ENCODE measurements at places on chromosomes 2 and 18.

DNA sequence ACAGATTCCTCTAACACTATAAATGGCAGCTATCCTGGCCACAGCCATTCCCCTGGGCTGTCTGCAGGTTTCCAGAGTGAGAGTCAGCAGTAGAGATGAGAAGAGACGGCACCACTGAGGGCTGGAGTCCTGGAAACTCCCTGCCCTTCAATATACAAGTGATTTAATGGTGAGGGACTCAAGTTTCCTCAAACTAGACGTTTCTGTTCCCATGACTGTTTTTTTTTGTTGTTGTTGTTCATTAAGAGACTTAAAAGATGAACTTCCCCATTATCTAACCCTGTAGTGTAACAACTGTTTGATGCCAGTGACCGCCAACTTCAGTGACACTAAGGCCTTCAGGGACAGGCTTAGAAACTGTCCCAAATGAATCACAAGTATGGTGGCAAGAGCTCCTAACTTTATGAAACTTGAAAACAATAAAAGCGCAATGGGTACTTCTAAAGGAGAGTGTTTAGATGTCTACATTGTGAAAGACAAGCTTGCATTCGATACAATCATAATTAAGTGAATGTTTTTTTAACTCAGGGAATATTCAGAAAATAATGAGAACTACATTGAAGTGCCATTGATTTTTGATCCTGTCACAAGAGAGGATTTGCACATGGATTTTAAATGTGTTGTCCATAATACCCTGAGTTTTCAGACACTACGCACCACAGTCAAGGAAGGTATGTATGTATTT is 34.0 kb downstream of the IL1R2 start:
- DNase-seq, result no peak

DNA sequence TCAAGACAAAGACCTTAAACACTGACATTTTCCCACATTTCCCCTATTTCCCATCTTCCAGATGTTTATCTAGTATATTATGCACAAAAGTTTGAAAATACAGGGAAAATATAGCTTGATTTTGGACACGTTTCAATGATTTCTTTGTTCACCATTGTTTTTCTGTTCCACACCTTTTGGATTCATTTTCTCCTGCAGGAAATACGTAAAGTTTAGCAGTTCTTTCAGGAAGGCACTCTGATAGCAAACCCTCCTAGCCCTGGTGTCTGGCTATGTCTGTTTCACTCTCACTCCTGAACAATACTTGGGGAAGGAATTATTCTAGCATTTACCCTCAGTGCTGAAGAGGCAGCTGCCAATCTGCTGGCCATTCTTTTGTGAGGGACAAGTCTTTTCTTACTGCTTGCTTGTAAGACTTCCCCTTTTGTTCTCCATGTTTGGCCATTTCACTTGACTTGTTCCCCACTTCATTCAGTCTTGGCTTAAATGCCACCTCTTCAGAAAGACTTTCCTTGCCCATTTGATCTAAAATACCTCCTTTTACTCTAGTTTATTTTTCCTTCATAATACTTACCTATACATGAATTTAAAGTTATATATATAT is 195.4 kb downstream of the RNF152 start:
- no peak for DNase-seq

GRCh38 chr18:49048396-49049020 is 97.7 kb upstream of the SMAD7 start:
- DNase-seq, result no peak

DNA sequence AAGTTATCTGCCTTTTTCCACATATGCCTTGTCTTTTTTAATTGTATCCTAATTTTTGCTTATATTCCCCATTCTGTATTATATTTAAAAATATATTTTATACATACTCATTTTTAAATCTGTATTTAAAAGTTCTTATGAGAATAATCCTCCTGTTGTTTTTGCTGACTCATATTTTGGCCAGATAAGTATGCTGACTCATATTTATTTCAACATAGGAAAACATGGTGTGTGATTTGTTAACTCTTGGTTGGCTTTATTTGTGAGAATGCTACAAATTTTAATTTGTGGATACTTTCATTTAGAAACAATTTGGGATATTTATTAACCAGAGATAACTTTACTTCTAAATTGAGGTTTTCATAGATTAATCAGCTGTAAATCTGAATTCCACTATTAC is 587.7 kb downstream of the CPS1 start:
- no peak for DNase-seq

DNA sequence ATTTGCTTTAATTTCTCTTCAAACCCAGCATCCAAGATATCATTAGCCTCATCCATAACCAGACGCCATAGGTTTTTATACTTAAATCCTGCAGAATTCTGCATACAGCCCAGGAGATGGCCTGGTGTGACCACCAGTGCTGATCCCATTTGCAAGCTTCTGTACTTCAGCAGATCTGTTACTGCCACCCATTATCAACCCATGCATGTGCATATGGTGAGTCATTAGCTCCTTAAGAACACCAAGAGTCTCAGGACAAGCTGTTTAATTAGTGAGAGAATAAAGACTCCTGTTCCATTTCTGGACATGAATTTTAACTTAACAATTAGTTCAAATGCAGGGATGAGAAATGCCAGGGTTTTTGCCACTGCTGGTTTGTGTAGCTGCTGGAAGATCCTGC is 110.7 kb upstream of the TANK start:
- DNase-seq, result no peak

- DNase-seq, result no peak
Measured at GRCh38 chr2:83006961-83007360, 1452.1 kb downstream of the SUCLG1 start.
